ENCODE measurements at places on chromosomes 2 and 18.
A peak's percentile ranks its signal among the peaks of the same experiment; 100 is the strongest.

GRCh38 chr2:217371781-217372213 is 511.9 kb upstream of the TNP1 start:
- DNase-seq: no peak

DNA sequence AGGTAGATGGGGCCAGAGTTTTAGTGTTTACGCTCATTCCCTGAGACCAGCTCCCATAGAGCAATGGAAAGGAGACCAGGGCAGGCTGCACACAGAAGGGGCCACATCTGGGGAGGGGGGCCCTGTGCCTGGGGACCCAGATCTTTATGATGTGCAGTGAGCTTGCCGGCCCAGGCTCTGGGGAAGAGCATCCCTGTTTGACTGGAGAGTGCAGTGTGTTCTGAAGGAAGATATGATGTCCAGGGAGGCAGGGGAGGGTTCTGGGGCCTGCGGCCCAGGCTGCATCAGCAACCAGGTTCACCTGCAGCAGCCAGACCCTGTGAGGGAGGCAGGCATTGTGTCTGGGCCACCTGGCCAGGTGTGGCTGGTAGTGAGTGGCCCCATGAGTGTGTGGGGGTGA is 13.8 kb downstream of the TPO start:
- no peak for DNase-seq

- DNase-seq: no peak
These were observed 1076.2 kb downstream of the TSN start for GRCh38 chr2:122831649-122832048.

DNA sequence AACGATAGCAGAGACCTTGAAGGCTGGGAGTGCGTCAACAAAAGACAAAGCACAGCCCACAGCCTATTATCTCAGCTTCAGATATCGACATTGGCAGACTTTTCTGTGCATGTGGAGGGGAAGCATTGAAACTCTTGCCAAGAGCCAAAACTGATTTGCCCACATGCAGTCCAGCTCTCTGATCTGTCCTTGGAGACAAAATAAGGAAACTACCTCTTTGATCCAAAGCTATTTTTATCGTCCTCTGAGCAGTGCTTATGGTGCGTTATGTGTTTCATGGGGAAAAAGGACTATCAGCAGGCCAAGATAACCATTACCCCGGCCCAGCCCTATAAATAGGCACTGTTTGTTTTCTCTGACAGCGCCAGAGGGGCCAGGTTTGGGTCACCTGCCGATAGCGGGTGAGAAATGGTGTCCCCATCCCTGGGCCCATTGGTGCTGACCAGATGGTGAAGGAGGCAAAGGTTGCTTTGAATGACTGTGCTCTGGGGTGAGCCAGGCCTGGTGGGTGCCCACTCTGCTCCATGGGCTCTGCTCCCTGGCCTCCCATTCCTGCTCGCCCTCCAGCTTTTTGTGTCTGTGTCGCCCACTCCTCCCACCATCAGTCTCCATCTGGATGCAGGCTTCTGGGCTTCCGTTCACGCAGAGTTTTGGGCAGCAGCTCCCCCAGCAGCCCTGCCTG is 176.1 kb upstream of the HS6ST1 start:
- no peak for DNase-seq

DNA sequence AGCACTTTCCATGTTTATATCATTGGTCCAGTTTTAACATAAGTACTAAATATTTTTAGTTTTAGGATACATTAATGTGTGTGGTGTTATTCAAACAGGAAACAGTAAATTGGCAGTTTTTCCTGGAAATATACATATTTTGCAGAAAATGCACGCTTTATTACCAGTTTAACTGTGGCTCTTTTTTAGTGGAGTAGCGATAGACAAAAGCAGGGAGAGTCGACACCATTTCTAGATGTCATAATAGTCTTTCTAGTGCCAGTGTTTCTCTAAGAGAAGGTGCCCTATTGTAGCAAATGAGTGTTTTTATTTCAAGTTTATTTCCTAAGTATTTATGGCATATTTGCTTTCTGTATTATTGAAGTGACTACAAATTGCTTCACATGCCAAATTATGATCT is 9.1 kb upstream of the SLC35G4 start:
- DNase-seq: no peak

- DNase-seq: no peak
These were observed 3.0 kb upstream of the IL1A start for GRCh38 chr2:112787294-112787693.

GRCh38 chr2:8514274-8514662 is 167.6 kb upstream of the ID2 start:
- DNase-seq: no peak

GRCh38 chr2:219247678-219248642 is 2.7 kb downstream of the STK16 start:
- peak; percentile 85 for DNase-seq

DNA sequence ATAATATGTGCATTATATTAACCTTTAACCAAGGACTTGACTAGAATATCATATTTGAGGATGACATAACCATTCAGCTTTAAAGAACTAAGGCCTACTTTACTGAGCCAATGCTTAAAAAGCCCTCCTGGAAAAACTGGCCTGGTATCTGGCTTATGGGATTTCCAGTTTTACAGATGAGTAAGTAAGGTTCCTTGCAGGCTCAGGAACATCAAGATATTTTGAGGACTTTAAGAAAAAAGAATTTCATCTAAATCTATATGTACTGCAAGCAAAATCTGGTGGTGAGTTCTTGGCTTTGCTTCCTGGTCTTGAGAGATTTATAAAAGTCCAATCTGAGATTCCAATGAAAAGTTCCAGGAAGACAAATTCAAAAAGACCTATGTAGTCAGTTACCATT is 417.0 kb upstream of the NRXN1 start:
- DNase-seq: no peak

Data from central memory CD4-positive, alpha-beta T cell (primary cell).